HEK293T (cell line): ENCODE measurements at places on chromosomes 3 and 15.

DNA sequence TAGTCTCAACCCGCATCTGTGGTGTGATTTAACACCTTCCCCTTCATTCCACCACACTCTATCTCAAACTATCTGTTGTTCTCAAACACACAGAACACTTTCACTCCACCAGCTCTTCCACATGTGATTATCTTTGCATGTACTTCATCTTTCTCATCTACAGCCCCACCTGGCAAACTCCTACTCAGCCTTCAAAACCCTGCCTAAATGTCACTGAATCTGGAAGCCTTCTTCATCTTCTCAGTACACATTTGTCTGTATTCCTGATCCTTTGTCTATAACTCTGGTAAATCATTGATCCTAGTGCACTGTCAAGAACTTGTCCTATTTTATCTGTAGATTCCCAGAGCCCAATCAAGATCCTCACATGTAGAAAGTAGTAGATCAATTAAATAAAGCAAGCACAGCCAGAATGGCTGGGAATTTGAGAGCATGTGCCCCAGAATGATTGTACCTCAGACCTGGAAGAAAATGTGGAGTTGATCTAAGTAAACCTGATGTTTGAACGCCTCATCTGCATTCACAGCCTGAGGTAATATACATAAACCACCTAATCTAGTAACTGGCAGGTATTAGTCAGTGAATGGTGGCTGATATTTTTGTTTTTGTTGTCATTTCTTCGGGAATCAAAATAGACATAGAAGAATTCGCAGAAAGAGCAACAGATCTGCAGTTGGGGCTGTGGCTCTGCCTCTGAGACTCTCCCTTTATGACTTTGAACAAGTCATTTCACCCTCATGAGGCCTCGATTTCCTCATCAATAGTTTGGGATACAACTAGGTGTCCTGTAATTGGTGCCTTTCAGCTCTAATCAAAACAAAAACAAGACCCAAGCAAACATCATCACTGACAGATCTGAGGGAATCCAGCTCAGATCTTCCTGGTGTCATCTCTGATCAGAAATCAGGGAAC, 28.0 kb upstream of the MAGEF1 start:
- no peak for DNase-seq

DNA sequence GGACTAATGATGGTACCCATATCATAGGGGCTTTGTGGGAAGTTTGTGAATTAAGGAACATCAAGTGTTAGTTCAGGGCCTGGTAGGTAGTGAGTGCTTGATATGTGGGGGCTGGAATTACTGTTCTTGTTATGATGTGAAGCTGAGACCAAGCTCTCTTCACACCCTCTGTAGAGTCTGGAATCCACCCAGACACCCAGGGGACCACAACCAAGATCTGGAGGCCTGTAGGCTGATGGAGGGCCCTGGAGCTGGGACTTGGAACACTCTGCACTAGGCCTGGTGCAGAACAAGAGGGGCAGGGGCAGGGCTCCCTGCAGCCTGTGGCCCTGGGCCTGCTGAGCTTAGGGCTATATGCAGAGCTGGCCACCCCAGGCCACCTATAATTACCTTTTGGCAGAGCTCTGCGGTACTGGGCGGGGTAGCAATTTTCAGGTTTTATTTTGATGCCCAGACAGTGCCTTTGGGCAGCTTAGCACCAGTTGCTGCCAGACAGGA, 13.1 kb upstream of the PRKCD start:
- DNase-seq, result no peak

GRCh38 chr3:68256635-68257223, 602.3 kb upstream of the SUCLG2 start:
- DNase-seq, result peak; percentile 10

GRCh38 chr3:130997289-130997688, 29.3 kb downstream of the ASTE1 start:
- no peak for DNase-seq

DNA sequence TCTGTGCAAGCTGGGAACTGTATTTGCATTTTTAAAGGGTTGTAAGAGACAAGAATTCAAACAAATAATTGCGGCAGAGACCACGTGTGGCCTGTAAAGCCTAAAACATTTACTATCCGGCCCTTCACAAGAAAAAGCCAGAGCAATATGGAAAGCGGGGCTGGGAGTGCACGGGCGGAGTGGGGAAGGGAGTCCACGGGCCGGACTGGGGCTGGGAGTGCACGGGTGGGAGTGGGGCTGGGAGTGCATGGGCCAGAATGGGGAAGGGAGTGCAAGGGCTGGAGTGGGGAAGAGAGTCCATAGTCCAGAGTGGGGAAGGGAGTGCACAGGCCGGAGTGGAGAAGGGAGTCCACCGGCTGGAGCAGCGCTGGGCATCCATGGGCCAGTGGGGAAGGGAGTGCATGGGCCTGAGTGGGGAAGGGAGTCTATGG, 41.2 kb downstream of the KLF15 start:
- DNase-seq, result no peak

GRCh38 chr3:60651799-60652198, 599.5 kb downstream of the FHIT start:
- no peak for DNase-seq

DNA sequence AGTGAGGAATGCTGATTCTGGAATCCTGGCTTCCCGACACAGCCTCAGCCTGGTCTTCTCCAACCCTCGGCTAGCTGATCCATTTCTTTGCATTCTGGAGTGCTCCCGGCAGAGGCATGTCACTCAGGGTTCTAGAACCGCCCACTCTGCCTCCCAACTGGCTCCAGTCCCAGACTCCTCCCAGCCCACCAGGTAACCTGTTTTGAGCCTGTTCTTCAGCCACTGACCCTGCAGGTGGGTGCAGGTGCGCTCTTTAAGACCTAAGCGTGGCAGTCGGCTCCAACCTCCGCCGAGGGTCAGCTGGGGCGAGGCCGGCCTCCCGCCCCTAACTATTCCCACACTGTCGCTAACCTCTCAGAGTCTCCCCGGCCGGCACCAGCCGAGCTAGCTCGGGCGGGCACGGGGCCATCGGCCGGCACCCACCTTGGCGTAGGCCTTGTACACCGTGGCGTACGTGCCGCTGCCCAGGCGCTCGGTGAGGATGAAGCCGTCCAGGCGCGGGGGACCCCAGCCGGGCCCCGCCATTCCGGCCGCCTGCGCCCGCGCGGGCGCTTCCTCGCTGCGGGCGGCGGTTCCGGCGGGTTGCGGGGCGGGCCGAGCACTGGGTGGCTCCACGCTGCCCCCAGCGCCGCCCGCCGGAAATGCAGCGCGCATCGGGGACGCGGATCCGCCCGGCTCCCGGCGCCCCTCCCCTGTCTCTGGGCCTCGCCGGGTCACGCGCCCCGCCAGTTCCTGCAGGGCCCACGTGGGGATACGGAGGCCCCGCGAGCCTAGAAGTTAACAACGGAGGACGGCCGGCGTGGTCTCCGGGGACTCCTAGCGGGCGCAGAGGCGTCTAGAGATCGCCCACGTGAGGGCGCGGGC, at the start of gene ULK3:
Gene ULK3 (minus strand): TSS at position 576 of the 864 bp plus-strand sequence. CDS start 51 bp downstream, at position 525.
- peak; percentile 98 for DNase-seq

GRCh38 chr3:172329070-172329469, 119.2 kb downstream of the GHSR start:
- no peak for DNase-seq

DNA sequence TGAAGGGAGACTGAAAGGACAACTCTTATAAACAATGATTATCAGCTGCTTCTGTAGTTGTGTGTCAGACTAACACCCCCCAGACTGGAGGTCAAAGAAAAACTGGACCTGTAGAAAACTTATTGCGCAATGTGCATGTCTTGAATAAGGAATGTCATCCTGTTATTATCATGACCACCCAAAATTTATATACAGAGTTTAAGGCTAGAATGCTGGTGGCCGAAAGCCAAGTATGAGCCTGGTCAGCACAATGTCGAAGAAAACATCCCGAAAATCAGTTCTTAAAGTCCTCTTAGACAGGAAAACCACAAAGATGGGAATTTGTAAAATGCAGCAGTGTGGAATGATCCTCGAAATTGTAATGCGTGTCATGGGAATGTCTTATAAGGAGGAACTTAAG, 29.3 kb downstream of the RFTN1 start:
- DNase-seq, result no peak

GRCh38 chr3:166123576-166123975, 286.4 kb upstream of the BCHE start:
- DNase-seq, result no peak

- DNase-seq, result no peak
Measured at GRCh38 chr15:73869216-73869995, 4.0 kb upstream of the TBC1D21 start.

DNA sequence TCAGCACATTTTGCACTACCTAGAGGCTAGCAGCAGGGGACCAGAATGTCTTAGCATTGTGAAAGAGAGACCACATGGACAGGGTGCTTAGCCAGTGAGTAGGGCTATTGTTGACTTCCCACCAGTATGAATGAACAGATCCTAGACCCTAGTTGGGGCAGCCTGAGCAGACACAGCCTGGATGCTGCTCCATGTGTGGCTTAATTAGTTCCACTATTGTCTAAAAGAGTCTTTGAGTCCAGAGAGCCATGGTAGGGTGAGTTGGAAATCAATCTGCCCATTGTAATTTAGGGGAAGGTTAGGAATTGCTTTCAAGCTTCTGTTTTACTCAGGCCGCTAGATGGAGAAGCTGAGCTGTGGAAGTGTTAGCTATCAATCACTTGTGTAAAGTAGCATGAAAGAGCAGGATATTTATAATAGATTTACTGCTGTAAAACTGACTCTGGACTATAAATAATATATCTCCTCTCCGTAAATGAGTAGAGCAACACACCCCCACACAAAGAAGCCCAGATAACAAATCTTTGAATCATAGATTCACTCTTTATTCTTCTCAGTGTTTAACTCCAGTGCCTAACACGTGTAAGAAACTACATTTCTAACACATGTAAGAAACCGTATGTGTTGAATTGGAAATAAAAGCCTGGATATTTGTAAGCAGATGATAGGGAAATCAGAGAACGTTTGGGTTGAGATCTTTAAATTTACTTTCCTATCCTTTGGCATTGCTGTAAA, 4.1 kb upstream of the GCSAM start:
- peak; percentile 61 for DNase-seq

DNA sequence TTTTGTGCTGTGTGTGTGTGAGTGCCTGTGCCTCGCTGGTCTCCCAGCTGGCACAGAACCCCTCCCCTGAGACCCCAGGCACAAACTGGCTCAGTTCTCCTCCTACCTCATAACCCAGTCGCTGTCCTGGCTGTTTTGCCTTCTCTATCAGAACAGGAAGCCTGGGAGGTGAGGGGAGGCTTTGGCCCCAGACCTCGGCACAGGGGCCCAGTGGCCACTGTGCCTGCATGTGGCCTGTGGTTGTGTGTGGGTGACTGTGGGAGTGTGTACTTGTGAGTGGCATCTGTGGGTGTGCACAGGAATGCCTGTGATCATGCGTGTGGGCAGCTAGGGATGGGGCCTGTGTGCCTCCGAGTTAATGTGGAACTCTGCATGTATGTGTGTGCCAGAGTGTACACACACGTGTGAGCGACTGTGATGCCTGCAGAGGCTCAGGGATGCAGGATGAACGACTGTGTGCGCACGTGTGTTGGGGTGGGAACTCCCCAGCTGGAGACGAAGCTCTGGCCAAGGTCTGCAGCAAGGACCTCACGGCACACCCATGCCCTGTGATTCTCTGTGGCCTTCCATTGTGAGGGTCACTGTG, 32.3 kb downstream of the PSTPIP1 start:
- no peak for DNase-seq
